T-helper 2 cell treated with Interferon-gamma antibody and Interleukin-4, amounts not matched to agents 5 μg/mL and 100 μg/mL, for 36 hours (primary cell): ENCODE measurements at places on chromosomes 5 and 9.

DNA sequence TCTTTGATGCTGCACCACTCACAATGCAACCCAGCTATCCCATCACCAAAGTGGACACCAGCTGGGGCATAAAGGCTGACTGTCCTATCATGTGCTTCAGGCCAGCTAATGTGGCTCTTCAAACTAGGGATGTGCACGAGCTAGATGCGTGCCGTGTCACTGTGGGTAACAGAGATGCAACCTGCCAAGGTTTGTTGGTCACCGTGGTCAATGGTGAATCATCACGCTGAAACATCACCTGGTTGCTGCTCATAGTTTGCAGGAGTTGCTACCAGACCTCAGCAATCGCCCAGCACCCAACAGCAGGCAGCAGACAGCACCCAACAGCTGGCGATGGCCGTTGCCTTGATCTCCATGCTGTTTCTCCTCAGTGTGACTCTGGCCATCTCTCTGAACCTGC lies 2.1 kb upstream of the PCDHGA1 start:
- no peak for DNase-seq

DNA sequence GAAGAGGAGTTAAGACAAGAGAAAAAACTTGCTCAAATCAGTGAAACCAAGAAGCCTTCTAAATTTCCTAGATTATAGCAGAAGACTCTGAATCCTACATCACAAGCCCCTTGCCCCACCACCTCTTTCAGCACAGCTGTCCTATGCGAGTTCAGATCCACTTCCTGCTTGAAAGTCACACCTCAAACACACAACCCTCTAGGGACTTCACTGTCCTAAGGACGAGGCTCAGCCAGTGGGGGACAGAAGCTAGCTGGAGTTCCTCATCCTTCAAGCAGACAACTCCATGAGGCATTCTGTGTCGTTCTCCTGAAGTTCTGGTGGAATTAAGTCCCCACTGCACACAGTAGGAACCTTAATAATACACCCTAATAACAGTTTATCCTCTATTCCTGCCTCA lies 44.3 kb downstream of the NRG2 start:
- DNase-seq, result no peak

DNA sequence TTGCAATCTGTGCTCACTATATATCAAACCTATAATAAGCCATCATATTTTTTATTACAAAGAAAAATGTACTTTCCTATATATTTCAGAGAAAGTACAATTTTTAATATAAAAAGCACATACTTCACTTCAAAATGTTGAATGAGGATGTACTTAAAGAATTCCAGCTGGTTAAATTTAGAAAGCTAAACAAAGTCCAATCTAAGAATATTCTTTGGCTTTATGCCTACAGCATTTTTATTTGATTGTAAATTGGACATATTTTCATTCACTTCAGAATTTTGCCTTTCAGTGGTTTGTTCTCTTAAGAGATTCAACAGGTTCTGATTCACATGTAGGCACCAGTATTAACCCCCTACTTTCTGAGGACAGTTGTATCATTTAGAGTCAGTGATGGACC lies 533.8 kb downstream of the CAAP1 start:
- DNase-seq, result no peak

DNA sequence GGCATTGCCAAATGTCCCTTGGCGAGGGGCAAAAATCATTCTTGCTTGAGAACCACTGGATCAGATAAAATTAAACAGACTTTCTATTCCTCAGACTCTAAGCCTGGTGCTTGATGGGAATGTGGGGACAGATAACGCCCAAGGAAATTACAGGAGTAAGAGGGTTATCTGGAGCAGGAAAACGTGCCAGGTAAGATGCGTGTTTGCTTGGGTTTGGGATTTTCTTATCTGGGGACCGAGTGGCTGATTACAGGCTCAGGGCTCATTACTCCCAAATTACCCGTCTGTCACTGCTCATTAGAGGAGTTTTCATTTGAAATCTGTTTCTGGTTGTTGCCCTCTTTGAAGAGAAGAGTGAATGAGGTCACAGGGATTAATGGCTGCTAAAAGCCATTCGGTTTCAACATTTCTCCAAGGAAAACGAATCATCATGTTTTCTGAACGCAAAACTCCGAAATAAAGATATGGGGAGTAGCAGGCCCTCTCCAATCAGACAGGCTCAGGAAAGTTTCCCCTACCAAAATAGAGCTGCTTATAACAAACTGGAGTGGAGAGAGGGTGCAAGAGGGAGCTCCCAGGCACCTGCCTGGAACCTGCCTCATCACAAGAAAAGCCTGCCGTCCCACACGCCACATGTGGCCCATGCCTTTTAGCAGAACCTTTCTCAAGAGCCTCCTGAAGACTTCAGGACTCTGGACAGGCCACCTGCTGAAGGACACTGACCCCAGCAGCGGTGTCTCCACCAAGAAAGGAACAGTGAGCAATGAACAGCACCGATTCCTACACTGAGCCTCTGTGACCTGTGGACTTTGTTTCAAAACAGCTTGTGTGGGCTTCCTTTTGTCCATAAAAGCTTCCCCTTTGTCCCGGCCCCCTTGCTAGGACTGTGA lies 136.4 kb downstream of the ICE1 start:
- no peak for DNase-seq

DNA sequence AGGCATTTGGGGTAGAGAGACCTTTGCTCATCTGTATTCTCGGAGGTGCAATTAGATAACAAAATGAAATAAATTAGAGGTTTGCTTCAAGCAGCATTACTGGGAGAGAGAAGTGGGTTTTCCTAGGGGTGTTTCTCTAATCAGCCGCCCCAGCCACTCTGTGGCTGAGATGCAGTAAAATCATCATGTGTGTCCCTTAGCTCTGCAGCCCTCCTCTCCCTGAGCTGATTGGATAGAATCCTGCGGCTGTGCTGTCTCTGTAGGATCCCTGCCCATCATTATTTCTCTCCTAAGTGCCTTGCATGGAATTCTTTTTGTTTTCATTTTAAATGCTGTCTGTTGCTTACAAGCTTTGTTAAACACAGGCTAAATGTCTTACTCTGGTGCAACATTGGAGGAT lies 171.4 kb downstream of the SH3GL2 start:
- no peak for DNase-seq

GRCh38 chr5:100840789-100841188 lies 62.3 kb downstream of the ST8SIA4 start:
- DNase-seq, result no peak

DNA sequence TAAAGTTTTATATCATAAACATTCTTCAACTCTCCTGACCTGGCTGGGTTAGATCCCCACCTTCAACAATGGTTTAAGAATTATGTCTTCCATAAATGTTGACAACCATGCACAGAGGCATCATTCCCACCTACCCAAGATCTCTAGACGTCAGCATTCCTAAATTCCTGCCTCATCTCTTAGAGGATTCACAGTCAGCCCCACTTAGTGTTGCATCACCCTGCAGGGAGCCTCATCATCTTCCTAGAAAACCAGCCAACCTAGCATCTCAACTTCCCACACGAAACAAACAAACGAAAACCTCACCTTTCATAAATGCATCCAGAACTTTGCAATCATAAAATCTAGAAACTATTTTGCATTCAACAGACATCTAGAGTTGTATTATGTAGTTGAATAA lies 816.1 kb upstream of the C9orf72 start:
- DNase-seq, result no peak

DNA sequence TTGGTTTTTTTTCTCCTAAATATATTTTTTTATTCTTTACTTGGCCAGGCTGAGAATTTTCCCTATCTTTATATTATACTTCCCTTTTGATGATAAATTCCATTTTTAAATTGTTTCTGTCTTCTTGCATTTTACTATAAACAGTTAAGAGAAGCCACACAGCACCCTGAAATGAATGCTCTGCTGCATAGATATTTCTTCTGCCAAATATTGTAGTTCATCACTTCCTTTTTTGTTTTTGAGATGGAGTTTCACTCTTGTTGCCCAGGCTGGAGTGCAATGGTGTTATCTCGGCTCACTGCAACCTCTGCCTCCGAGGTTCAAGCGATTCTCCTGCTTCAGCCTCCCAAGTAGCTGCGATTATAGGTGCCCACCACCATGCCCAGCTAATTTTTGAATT lies 8.5 kb upstream of the INIP start:
- DNase-seq, result no peak

DNA sequence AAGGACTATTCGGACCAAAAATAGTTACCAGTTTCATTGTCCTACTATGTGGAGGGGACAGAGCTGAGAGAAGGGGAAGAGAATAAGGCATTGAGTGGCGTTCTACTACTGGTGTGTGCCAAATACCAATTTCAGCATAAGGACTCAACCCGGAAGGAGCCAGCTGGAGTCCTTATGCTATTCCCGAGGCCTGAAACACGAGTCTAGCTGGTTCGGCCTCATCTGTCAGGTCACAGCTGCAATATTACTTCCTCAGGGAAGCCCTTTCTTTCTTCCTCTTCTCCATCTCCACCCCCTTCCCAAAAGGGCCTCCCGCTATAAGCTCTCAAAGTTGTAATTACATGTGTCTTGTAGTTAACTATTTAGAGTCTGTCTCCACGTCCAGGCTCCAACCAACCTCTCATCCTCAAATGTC lies 20.5 kb upstream of the FER start:
- no peak for DNase-seq

- DNase-seq, result no peak
These were observed 280.0 kb upstream of the ANKRD55 start for GRCh38 chr5:56513141-56513540.

GRCh38 chr5:174272671-174273070 lies 227.2 kb downstream of the NSG2 start:
- DNase-seq, result no peak

- no peak for DNase-seq
These were observed 440.9 kb upstream of the EDIL3 start for GRCh38 chr5:84825606-84826005.

- DNase-seq, result no peak
These were observed 175.4 kb downstream of the MED10 start for GRCh38 chr5:6202968-6203365.

DNA sequence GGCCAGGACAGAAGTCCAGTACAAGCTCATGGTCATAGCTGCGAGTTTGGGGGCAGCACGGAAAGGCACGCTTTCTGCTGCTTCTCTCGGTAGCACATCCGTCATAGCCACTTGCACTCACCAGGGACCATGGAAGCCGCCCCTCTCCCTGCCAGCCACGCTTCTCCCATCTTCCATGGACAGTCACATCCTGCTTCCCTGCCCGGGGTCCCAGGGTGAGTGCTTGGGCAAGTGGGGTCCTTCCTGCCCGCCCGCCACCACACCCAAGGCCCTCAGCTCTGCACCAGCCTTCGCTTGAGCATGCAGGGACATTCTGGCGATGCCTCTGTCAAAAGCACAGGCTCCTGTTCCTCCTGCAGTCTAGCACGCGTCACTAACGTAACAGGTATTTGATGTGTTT lies 13.1 kb upstream of the IRX2 start:
- no peak for DNase-seq

GRCh38 chr5:148967783-148968182 lies 95.1 kb downstream of the SH3TC2 start:
- DNase-seq, result no peak

- DNase-seq, result no peak
These were observed 272.7 kb downstream of the TLE1 start for GRCh38 chr9:81416476-81417298.

GRCh38 chr9:38706493-38706892 lies 13.4 kb downstream of the FAM240B start:
- DNase-seq, result no peak

DNA sequence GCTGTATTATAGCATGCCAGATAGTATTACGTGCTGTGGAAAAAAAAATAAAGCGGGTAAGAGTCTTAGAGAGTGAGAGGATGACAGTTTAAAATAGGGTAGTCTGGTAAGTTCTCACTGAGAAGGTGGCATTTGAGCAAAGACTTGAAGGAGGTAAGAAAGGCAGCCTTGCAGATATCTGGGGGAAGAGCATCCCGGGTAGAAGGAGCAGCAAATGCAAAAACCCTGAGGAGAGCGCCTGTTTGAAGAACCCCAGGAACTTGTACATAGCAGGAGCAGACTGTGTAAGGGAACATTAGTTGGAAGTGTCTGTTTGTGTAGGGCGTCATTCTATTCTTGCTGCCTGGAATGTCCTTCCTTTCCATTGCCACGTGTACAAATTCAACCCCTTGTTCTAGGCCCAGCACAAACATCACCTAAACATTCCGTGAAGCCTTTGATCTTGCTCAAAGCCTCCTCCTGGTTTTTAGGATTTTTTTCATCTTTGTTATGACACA lies 2.6 kb downstream of the AP3S1 start:
- no peak for DNase-seq

DNA sequence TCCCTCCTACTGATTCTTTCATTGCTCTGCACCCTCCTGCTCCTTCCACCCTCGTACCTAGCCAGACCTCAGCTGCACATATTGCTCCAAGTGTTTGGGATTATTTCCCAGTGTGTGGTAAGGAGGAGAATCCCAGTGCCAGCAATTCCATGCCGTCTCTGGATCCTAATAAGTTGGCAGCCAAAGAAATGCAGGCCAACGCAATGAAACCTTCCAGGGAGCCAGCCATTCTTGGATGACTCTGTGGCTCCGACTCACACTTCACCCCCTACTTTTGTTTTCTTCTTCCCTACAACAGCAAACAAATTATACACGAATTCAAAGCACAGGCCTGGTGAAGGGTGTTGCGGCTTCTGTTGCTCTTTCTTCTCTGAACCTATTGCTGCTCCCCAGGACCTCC lies 82.5 kb upstream of the SLC1A3 start:
- no peak for DNase-seq

DNA sequence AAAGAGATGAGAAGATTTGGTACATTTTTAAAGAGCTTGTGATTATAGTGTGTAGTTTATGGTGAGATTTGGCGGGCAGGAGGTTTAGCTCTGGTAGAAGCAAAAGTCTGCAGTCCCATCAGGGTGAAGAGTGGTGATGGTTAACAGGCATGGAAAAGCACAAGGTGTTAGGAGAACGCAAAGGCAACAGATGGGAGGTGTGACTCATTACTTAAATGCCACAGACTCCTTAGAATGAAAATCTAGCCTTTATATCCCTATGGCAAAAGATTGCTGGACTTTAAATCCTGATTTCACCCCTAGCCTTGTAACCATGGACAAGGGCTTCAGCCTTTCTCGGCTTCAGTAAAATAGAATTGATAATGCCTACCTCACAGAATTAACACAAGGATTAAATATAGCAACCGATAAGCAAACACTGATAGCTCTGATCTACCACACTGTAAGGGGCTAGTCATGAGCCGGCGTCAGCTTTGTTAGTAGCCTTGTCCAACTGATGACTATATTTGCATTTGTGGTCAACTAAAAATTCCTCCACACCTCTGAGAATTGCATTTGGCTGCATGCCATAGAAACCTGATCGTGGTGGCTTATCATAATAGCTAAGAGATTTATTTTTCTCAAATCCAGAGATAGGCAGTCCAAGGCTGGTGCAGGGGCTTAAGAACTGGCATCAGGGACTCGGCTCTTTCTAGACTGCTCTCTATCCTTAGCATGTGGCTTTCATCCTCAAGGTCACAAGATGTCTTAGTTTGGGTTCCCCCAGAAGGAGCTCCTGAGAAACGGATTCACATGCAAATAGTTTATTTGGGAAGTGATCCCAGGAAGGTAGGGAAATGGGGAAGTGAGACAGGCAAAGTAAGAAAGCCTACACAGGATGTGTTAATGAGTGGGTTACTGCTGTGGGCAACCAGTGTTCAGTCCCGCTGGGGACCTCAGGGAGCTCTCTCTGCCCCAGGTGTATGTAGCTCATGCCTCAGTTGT lies 19.6 kb downstream of the MFAP3 start:
- no peak for DNase-seq
